ENCODE measurements at places on chromosomes 4 and X. TPM values are rescaled to one million over a fixed set of nuclear protein-coding genes. Genes with fewer than 3 reads are reported as not detected.

- no peaks in the 10 kb centered on the region for H3K36me3 ChIP-seq
- no peak overlapping the region for H3K4me3 ChIP-seq
- DNase-seq = no peak
- no peaks in the 10 kb centered on the region for H3K27me3 ChIP-seq
- H3K4me1 ChIP-seq = peaks cover 8% of the 10 kb centered on the region
These were observed 90.3 kb upstream of the TMEM150C start for GRCh38 chr4:82652062-82652461.

GRCh38 chr4:11605597-11605996 lies 176.9 kb upstream of the HS3ST1 start:
- no peak overlapping the region for H3K4me3 ChIP-seq
- no peaks in the 10 kb centered on the region for H3K27me3 ChIP-seq
- no peak for DNase-seq
- H3K36me3 ChIP-seq = no peaks in the 10 kb centered on the region
- no peaks in the 10 kb centered on the region for H3K4me1 ChIP-seq
- no peak overlapping the region for H3K27ac ChIP-seq

GRCh38 chr4:7398788-7399439 lies 35.8 kb downstream of the PSAPL1 start:
- no peak for DNase-seq
- H3K4me1 ChIP-seq = peaks cover 29% of the 10 kb centered on the region
- no peaks in the 10 kb centered on the region for H3K36me3 ChIP-seq
- H3K27me3 ChIP-seq = no peaks in the 10 kb centered on the region
- H3K27ac ChIP-seq = no peak overlapping the region

The CXCL3 gene
- 1.4 TPM for total RNA-seq

The MAGIX gene
- 1.2 TPM for total RNA-seq

The DDX53 gene
- total RNA-seq = not detected

The RCHY1 gene
- 40.7 TPM for total RNA-seq

The TTC29 gene
- not detected for total RNA-seq

GRCh38 chr4:117908306-117909207 lies 125.7 kb upstream of the NDST3 start:
- H3K4me3 ChIP-seq = no peak overlapping the region
- no peaks in the 10 kb centered on the region for H3K36me3 ChIP-seq
- no peaks in the 10 kb centered on the region for H3K4me1 ChIP-seq
- DNase-seq = no peak
- no peak overlapping the region for H3K27ac ChIP-seq

DNA sequence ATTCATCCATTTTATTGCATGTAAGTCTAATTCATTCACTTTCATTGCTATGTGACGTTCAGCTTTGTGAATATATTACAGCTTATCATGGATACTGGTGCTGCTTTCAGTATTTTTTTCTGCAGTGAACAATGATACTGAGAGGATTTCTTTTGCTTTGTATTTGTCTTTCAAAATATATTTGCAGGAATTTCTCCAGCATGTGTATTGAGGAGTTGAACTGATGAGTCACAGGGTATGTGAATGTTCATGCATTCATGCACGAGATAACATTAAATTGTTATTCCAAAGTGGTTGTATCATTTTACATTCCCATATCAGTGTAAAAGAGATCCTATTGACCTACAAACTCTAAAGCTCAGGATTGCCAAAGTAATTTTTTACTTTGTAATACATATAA lies 283.8 kb upstream of the ARSJ start:
- H3K27ac ChIP-seq = peak overlapping the region; percentile 61
- H3K4me1 ChIP-seq = peaks cover 13% of the 10 kb centered on the region
- no peaks in the 10 kb centered on the region for H3K36me3 ChIP-seq
- no peaks in the 10 kb centered on the region for H3K27me3 ChIP-seq

The GPR173 gene
- total RNA-seq = 8.1 TPM

DNA sequence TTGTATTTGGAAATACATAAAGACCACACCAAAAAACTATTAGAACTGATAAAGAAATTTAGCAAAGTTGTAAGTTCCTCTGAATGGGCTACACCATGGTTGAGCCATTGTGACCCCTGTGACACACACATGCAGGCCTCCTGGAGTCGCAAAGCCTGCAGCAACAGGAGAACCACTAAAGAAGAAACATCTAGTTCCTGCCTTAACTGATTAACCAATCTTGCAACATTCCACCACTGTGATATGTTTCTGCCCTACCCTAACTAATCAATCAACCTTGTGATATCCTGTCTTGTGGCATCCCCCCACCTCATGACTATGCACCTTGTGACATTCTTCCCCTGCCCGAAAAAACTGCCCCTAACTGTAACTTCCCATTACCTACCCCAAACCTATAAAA lies 401.8 kb downstream of the PRDM5 start:
- H3K4me3 ChIP-seq = no peak overlapping the region
- H3K27ac ChIP-seq = no peak overlapping the region

DNA sequence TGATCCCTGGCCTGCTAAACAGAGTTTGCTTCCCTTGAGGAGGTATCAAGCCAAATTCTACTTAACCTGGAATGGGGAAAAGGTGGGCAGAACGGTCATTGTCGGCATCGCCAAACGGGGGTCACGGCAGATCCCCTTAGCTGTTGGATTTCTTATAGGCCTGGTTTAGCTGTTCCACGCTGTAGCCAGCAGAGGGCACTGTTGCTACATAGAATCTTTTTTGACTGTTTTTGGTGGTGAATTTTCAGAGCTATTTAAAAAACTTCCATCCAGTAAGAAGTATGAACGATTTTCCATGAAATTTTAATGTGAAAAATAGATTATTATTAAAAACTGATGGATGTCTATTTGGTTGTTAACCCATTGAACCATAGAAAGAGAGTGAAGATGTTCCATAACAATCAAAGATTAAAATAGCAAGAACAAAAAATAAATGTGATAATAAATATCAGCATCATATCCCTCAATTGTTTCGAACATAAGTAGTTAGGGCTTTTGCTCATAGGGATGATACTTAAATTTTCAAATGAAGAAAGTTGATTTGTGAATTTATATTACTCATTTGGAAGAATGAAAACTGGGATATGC lies 56.6 kb downstream of the LINC00632 start:
- no peaks in the 10 kb centered on the region for H3K27me3 ChIP-seq
- peak; percentile 35 for DNase-seq
- peaks cover 5% of the 10 kb centered on the region for H3K4me1 ChIP-seq
- H3K4me3 ChIP-seq = peak overlapping the region; percentile 74

The SLC30A9 gene
- 73.2 TPM for total RNA-seq
